ENCODE measurements at places on chromosomes 6 and 20.

DNA sequence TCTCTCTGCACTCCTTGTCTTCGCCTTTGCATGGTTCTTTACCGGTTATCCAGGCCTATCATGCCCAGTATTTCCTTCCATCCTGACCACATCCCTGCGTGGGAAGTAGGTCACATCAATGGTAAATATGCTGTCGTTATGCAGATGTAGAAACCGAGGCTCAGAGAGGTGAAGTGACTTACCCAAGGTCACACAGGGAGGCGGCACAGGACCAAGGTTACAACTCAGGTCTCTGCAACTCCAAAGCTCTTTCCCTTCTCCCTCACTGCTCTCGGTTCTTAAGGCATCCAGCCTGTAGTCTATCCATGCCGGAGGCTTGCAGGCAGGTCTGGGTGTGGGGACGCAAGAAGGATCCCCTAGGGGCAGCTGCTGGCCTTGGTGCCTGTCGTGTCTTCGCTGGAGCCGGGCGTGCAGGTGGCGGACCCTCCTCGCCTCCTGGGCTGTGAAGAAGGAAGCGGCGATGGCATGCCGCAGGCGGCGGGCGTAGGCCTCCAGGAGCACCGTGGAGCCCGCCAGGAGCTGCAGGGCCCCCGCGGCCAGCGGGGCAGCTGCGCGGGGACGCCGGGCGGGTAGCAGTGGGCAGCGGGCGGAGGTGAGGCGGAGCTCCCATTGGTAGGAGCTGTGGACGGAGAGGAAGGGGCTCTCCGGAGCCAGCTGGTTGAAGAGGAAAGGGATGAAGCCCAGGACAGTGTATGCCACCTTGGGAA lies 9.1 kb downstream of the OCSTAMP start:
- DNase-seq = no peak

DNA sequence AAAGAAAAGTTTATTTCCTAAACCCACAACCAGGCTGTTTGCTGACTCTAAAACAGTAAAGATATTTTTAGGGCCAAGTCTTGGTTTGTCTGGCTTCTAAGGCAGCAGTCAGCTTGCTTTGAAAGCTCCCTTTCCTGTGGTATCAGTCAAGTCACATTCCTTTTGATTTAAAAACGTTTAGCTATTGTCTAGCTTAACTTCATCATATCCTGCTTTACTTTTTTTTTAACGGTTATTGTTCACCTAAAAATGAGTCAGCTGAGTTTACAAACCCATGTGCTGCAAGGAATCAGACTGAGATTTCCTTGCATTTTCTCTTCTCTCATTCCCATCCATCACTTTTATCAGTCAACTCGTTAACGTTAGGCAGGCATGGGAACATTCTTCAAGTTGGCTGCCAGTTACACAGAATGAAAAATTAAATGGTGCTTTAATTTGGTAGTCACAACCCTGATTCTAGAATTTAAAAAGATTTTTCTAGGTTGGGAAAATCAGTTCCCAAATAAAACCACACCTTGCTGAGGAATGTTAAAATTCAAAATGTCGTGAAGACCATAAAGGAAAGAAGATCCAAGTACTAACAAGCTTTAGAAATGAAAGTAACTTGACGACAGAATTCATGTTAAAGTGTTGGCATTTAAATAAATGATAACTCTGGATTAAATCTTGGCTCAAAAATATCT lies 45.9 kb downstream of the ELOVL5 start:
- peak; percentile 30 for DNase-seq

- DNase-seq = peak; percentile 72
Measured at GRCh38 chr6:38262026-38262425, 377.7 kb downstream of the BTBD9 start.

GRCh38 chr6:122808121-122808885 lies 19.2 kb downstream of the SMPDL3A start:
- DNase-seq = no peak

GRCh38 chr6:85449818-85450759 lies at the start of gene NT5E:
TSS of gene NT5E (plus strand) at chr6:85450083. CDS start at chr6:85450140, 57 bp downstream.
- DNase-seq = peak; percentile 79

DNA sequence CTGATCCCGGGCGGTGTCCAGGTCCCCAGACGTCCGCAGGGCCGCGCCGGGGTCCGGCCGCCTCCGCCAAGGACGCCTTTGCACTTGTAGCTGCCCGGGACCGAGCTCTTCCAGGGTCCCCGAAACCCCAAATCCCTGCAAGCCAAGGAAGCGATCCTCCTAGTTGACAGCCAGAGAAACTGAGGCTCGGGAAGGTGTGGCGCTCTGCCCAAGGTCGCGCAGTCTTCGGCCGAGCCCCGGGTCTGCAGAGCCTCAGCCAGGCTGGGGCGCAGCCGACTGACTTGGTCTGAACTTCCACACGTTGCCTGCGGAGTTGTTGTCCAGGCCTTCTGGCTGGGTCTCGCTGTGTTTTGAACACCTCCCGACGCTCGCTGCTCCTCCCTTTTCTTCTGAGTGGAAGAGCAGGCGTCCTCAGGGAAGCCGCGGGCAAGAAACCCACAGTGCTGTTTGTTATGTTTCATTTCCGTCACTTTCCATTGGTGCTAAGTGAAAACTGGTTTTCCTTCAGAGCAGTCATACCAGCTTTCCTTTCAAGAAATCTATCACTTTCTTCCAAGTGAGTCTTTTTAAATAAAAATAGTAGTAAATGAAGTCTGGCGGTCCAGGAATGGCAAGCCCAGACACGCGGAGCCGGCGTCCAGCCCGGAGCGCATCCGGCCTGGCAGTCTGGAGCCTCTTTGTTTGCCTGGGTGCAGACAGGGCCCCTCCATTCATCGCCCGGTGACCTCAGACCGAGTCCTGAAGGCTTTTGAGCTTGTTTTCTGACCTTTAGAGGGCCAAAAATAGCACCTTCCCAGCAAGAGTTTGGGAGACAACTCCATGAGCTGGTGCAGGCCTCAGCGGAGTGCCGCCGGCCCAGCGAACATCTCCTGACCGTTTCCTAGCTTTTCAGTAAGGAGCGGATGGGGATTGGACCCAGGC lies 698 bp downstream of the FAM210B start:
- DNase-seq = peak; percentile 68

DNA sequence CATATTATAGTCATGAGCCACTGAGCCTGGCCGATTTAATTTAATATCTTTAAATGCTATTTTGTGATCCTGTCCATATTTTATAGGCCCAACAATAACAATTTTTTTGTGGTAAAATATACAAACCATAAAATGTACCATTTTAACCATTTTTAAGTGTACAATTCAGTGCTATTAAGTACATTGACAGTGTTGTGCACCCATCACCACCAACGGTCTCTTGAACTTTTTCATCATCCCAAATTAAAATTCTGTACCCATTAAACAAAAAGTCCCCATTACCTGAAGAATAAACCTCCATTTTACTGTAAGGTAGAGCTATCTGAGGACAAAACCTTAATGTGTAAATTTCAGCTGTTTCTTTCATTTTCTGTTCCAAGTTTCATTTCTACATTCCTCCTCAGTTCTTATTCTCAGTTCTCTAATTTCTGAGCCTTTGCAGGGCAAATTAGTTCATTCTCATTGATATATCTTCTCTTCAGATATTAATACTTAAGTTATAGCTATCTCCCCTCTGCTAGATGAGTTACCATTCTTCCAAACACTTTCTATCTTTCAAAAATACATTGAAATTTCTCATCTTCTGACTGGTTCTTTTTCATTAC lies 10.3 kb downstream of the MTO1 start:
- no peak for DNase-seq

- no peak for DNase-seq
Measured at GRCh38 chr6:72626126-72626525, 4.3 kb downstream of the KCNQ5 start.

DNA sequence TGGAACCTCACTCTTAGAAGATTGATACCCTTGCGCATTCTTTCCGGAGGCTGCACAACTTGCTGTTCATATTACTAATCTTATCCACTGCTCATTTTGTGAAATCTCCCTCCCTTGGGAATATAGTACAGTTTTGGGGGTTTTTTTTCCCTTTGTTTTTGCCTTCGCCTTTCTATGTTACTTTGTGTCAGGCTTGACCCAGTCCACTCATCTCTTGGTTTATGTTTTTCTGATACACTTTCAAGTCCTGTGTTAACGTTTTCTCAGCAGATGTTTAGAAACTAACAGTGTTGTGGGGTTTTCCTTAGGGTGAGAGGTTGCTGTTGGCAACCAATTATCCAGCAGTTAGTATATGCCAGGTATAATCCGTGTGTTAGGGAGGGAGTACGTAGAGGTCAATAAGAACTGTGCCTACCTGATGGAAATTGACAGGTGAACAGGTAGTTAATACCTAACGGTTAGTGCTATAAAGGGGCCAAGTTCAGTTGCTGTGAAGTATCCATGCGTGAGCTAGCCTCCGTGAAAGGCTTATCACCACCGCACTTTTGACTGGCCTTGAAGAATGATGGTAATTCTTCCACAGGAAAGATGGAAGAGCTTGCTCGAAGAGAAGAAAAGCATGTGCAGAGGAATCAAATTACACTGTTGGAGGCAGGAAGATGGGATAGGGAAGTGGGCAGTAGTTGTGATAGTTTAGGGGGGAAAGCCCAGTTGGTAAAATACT lies 1.4 kb downstream of the NFYA start:
- peak; percentile 33 for DNase-seq

GRCh38 chr6:11604215-11604614 lies 66.7 kb downstream of the TMEM170B start:
- DNase-seq = no peak

GRCh38 chr6:111788379-111789276 lies 84.6 kb downstream of the FYN start:
- no peak for DNase-seq

DNA sequence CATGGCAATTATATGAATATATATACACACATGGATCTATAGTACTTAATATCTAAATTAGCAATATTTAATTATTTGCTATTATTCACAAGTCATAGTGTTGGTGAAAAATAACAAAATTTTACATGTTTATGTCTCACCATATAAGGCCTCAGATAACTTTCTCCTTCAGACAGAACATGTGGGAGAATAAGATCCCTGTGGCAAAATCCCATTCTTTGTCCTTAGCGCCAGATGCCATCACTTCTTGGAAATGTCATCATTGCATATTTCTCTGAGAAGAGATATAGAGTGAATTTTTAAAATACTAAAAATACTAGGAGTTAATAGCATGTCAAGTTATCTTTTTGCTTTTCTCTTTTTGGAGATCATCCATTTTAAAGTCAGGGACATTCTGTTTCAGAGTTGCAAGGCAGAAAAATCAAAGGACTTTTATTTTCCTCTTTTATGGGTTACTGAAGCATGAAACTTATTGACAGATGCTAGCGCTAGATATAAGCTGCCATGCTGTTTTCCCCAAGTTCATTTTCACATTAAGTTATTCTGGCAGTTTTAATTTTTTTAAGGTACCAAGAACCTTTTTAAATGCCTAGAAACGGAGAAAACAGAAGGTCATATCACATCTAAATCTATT lies 30.4 kb upstream of the STXBP5 start:
- DNase-seq = no peak

GRCh38 chr6:16712931-16713484 lies 48.3 kb downstream of the ATXN1 start:
- DNase-seq = no peak

DNA sequence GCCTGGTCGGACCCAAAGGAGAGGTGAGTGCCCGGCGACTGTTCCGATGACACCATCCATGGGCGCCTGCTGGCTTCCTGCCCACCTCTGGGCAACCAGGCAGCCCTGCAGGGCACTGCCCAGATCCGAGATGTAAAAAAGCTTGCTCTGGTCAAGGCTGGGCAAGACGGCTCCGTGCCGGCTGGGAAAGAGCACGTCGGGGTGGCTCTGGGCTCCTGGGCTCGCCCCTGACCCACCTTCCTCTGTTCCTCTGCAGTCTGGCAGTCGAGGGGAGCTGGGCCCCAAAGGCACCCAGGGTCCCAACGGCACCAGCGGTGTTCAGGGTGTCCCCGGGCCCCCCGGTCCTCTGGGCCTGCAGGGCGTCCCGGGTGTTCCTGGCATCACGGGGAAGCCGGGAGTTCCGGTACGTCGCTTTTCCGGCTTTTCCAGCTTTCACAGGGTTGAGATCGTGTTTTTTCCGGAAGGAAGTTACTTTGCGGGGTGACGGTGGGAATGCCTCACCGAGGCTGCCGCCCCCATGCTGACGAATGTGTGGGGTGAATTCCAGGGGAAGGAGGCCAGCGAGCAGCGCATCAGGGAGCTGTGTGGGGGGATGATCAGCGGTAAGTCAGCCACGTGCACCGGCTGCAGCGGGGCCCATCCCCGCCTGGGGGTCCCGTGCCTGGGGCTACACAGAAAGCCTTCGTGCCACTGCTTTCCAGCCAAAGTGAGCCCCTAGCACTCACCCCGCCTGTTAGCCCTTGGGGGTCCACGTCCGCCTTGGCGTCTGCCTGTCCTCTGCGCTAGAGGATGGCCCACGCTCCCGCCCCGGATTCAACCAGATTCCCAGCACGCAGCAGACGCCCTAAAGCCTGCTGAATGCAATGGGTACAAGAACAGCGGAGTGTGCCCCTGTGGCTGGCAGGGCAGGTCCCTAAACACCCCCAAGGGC lies 19.3 kb downstream of the COL9A3 start:
- no peak for DNase-seq

DNA sequence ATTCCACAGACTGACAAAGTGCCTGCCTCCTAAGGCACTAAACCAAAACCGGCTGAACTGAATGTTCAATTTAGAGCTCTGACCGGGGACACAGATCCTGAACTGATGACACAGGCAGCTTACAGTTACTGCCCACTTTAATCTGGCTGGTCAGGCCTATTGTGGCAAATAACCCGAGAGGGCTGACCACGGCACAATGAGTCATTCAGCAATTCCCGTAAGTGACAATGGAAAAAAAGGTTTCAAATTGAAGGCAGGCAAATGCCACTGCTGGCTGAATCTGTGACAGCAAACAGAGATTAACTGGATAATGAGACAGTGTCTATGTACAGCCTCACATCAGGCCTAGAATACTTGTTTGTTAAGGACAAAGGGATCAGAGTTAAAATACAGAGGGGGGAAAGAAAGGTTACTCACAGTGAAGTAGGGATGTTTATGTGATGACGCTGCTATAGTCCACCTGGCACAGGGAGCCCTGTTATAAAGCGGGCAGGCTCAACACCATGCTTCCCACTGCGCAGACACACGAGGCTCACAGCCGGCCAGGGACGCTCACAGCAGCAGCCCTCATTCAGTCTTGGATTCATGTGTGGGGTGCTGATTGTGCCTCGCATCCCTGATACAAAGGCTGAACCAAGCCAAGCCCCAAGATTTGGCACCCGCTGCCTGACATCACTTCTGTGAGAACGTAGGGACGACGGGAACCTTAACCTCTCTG lies 54.4 kb downstream of the RTN4IP1 start:
- no peak for DNase-seq

GRCh38 chr6:429515-430121 lies 38.1 kb downstream of the IRF4 start:
- DNase-seq = no peak

- DNase-seq = no peak
Measured at GRCh38 chr6:20440296-20440695, 38.6 kb downstream of the E2F3 start.

All from cardiac muscle cell (in vitro differentiated cells and primary cell).